ENCODE measurements at places on chromosomes 5 and 9.
A peak's percentile ranks its signal among the peaks of the same experiment; 100 is the strongest.

GRCh38 chr5:102036927-102037326 lies 259.2 kb downstream of the SLCO4C1 start:
- DNase-seq: no peak

DNA sequence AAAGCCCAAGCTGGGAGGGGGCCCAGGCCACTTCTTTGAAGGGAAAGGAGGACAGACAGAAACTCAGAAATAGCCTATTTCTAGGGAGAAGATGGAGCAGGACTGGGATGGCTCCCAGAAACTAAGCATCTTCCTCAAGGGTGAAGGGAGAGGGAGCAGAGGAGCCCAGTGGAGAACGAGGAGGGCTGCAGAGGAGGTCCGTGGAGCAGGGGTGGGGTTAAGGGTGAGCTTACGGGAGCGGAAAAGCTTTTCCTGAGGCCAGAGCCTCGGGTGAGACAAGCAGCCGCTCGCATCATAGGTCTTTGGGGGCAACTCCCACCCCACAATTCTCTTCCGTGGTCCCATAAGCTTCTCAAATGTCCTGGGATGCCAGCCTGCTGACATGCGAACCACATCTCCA lies 127.1 kb upstream of the PHYKPL start:
- no peak for DNase-seq

DNA sequence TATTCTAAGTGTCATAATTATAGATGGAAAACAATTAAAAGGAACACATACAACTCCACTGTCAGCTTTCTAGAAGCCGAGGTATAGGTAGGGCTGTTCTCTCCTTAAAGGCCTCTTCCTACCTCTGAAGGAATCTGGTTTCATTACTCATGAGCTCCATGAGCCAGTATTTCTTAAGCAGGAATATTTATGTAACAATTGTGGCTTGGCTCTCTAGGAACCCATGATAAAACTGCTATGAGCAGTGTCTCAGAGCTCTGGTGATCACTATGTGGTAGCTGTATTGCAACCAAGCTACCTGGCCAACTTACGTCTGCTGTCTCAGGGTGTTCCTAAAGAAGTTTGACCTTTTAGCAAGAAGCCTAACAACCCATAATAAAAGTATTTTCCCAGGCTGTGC lies 157.7 kb downstream of the CEP120 start:
- no peak for DNase-seq

- no peak for DNase-seq
These were observed 13.3 kb downstream of the ARAP3 start for GRCh38 chr5:141668601-141669265.

- DNase-seq: peak; percentile 18
These were observed 60.0 kb upstream of the FER start for GRCh38 chr5:108687595-108688200.

DNA sequence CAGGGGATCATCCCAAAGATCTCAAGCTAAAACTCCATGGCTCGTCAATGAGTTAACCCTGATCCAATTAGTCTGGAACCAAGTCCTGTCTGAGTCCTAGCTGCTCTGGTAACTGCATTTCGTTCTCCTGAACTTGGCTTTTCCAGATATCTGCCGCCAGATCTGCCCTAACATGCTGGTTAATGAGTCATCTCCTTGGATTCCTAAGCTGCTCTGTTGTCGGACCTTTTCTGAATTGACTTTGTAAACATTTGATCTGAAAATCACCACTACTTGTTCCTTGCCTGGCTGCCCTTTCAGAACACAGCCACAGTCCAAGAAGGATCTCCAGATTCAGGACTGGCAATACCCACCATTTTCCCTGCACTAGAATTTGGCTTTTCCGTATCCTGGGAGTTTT lies 473.0 kb downstream of the ZSWIM6 start:
- DNase-seq: no peak

GRCh38 chr5:82164176-82164976 lies 113.8 kb downstream of the RPS23 start:
- no peak for DNase-seq

DNA sequence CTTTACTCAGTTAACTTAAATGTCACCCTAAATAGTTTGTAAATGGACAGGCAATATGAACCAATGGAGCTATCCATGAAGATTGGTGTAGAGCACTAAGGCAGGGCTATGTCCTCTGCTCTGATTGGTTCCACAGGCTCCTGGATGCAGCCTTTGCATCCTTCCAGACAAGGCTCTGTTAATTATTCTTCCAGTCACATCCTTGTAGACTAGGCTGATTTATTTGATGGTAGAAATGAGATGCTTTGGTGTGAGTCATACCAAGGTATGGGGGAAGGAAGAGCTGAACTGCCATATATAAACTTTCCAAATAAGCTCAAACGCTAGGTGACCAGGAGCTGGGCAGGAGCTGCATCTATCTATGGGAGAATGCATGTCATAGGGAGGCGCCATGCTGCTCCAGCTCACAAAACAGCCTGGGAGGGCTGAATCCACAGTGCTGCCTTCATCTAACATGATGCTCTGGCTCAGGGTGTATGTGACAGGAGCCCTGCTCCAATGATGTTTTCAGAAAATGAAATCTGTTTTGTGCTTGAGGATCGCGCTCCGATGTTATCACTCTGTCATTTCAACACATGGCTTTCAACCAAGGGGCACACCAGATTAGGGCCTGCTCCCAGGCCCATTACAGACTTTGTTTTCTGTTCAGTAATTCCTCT lies 818.0 kb upstream of the ZNF608 start:
- DNase-seq: no peak

GRCh38 chr5:1763960-1764605 lies 35.6 kb downstream of the MRPL36 start:
- no peak for DNase-seq

DNA sequence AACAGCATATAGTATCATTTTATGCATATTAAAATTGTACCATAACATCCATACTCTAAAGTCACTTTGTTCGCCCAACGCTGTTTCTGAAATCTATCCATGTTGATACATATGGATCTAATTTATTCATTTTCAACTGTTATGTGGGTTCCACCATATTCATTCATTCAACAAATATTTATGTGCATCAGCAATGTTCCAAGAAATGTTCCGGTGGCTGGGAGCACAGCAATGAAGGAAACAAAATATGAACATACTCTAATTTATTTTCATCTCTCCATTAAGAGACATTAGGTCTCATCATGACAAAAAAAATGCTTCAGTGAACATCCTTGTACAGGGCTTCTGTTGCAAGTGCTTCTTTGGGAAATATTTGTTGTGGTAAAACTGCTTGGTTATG lies 75.4 kb downstream of the MARCHF3 start:
- no peak for DNase-seq

DNA sequence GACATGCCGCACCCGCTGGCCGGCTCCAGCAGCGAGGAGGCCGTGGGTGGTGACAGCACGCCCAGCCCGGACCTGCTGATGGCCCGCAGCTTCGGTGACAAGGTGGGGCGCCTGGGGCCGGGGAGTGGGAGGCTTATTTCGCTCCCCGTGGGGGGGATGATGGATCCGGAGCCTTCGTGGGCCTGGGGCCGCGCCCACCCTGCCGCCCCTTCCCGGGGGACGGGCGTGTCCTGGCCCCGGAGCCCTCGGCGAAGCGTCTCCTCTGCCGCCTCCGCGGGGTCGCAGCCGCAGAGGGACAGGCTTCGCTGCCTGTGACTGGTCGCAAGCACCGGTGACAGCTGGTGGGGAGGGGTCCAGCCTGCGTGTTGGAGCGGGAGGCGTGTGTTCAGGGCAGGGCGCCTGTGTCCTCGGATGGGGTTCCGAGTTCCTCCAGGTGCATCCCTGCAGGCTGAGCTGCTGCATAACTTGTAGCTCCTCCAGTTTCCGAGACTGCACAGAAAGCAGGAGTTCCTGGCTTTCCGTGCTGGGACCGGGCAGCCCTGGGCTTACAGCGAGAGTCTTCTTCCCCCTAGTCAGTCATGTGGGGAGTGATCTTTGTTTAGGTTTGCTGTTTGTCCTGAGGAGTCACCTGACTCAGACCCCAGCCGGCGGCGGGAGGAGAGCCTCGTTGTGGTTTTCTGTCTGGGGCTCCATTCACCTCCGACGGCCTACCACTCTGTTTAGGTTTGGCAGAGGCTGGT lies 666 bp downstream of the SNX30 start:
- peak; percentile 84 for DNase-seq

DNA sequence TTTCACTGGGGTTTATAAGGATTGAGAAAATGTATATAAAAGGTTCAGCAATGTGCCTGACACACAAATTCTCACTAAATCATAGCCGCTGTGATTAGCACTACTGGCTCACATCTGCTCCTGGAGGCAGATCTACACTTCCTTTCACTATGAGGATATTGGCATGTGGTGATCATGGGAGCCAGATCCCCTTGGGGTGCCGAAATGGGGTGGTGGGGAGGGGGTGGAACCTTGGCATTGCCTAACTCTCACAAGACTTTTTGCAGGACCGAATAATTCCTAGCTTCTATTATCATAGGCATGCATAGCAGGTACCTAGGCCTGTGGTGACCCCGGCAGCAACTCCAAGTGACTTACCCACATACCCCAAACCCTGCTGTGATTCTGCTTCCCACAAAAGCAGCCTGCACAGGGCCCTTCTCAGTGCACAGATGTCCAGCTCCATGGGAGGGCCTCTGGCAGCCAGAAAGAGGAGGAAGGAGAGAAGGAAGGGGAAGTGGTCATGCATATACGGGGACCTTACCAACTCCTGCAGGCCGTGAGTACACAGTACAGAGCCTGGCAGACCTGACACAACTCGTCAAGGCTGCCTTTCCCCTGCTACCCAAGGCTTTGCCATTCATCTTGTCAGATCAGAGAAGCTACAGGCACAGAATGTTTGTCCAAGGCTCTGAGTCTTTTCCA lies 61.3 kb upstream of the IQGAP2 start:
- DNase-seq: peak; percentile 17

GRCh38 chr9:123138163-123138562 lies 104.7 kb downstream of the GPR21 start:
- no peak for DNase-seq

DNA sequence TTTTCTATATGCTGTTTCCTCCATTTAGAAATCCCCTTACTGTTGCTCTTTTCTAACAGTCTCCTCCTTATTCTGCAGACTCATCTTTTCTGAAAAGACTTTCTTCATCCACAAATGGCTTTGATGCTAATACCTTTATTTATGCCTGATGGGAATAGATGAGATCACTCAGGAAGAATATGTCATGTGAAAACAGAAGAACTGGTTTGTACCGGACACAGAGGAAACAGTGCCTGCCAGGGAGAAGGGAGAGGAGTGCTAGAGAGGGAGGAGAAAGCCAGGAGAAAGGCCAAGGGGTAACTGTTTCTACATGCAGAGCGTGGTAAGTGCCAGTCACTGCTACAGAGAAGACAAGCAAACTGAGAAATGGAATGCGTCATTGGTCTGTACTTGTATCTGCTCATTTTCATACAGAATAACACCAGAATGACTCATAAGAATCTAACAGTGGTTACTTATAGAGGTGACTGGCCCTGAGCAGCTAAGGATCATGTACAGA lies 45.9 kb upstream of the PJA2 start:
- DNase-seq: peak; percentile 55

DNA sequence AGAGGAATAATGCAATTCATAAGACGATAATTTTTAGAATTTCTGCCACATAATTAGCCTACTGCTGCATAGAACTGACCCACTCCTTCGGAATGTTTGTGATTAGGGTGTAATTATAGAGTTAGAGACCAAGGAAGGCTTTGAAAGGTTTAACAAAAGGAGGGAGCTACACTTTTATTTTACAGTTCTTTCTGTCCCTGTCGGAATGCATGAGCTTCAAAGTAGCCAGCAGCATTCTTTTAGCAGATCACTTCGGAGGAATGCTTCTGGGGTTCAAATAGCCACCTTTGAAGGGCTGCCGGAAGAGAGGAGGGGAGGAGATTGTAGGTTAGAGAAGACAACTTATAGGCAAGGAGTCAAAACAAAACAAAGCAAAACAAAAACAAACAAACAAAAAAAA lies 168.1 kb downstream of the GRIA1 start:
- no peak for DNase-seq

GRCh38 chr5:155728857-155729683 lies 597.9 kb upstream of the SGCD start:
- DNase-seq: peak; percentile 52

GRCh38 chr5:75192804-75193203 lies 43.9 kb downstream of the ANKRD31 start:
- no peak for DNase-seq

- no peak for DNase-seq
These were observed 171.9 kb downstream of the KDM4C start for GRCh38 chr9:6929441-6930215.

DNA sequence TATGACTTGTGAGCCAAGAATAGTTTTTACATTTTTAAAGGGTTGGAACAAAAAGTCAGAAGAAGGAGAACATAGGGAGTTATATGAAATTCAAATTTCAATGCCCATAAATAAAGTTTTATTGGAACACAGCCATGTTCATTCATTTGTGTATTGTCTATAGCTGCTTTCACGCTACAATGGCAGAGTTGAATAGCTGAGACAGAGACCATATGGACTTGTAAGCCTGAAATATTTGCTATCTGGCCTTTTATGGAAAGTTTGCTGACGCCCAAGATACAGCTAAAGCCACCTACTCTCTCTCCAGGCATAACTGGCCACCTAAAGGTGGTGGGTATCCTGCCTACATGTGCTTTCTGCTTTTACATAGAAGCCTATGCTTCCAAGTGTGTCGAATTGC lies 10.9 kb downstream of the DAB2IP start:
- DNase-seq: no peak

- no peak for DNase-seq
These were observed 109.0 kb upstream of the ATP10B start for GRCh38 chr5:160961038-160961437.

DNA sequence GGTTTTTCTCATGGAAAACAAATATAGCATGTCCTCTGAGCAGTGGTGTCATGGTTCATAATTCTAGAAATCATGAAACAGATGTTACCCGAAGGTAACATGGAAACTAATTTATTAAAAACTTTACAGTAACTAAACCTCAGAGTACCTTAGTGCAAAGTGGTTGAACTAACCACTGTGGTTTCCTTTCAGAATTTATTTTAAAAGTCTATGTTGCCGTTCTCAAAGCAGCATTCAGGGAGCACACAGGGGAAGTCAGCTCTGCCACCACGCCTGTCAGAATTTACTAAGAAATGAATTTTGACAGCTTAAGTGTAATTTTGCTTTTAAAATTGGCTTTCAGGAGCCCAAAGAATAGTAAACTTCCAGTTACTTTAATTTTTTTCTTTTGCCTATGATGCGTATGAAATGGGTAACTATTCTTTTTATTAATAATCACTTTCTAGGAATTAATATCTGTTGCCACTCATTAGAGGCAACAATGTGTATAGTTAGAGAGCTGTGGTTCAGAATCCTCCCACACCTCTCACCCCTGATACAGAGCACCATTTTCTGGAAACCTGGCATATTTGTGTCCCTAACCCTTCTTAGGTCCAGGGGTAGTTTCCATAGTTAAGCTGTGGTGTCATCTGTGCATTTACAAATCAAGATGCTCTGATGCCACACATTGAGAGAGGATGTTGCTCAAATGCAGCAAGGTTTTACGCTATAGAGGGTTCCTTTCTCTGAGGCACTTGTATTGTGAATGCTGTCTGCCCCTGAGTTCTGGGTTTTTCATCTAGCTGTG lies 202.6 kb downstream of the ZSWIM6 start:
- no peak for DNase-seq
